ENCODE measurements at places on chromosomes 2 and 18.

- no peak for ATAC-seq
Measured at GRCh38 chr2:23791030-23791429, 135.9 kb downstream of the ATAD2B start.

GRCh38 chr18:22455425-22456115 is 37.9 kb upstream of the CTAGE1 start:
- ATAC-seq = no peak

DNA sequence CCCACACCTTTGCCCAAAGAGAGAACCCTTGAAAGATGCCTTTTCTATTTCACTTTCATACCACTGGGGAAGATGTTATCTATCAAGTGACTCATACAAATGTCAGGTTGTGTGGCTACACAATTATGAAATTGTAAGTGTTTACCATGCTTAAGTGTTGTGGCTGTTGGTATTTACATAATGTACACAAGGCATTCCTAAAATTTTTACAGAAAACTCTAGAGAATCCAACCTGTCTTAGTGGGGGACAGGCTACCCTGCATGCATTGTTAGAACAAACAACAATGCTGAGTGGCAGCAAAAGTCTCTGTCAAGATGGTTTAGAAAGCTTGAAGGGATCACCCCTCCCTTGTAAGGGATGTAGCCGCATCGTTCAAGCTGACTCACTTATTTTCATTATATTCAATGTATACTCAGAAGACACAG is 5.5 kb upstream of the MGAT4A start:
- ATAC-seq = no peak

DNA sequence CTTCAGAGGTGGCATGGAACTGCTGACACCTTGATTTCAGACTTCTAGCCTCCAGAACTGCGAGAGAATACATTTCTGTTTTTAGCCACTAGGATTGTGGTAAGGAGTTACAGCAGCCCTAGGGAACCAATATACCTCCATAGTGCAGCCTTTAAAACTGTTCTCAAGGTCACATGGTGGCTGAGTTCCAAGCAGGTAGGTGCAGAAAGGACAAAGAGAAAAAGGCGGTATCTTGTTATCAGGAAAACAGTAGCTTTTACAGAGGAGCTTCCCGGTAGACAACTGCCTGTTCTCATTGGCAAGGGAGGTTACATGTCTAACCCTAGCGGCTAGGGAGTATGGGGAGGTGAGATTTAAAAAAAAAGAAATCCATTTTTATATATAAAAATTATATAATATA is 96.2 kb upstream of the BCL2L11 start:
- ATAC-seq = no peak

DNA sequence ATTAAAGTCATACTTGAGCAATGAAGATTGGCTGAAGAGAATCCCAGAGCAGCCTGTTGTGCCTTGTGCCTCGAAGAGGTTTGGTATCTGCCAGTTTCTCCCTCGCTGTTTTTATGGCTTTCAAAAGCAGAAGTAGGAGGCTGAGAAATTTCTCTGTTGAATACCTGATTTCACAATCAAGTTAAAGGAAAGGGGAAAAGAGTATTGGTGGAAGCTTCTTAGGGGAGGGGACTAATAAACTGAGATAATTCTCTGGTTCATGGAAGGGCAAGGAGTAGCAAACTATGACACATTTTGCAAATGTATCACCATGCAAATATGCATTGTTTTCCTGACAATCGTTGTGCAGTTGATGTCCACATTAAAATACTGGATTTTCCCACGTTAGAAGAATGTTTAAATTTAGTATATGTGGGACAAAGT is at the start of gene IL1B:
Gene IL1B (minus strand): TSS at position 85 of the 423 bp plus-strand sequence. CDS start 550 bp downstream, outside the sequence.
- ATAC-seq = peak; percentile 25

DNA sequence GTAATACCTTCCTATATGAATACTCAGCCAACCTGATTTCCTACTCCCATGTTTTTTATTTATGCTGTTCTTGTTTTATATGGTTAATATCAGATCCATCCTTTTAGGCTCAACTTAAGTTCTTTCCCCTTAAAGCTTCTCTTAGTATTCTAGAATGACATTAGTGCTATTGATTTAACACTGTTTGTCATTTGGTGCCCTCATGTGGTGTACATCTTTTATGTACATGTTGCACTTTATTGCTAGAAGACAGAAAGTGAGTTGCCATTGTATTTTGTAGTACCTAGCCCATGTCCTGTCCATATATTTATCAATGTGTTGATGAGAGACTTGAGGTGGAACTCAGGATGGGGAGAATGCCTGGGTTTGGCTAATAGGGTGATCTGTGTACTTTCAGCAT is 2.5 kb downstream of the HTRA2 start:
- no peak for ATAC-seq

Data from gastroesophageal sphincter (tissue), 4 donors.